ENCODE measurements at places on chromosomes 11 and 22.

- no peak for DNase-seq
These were observed 18.6 kb downstream of the PHLDB1 start for GRCh38 chr11:118625976-118626375.

DNA sequence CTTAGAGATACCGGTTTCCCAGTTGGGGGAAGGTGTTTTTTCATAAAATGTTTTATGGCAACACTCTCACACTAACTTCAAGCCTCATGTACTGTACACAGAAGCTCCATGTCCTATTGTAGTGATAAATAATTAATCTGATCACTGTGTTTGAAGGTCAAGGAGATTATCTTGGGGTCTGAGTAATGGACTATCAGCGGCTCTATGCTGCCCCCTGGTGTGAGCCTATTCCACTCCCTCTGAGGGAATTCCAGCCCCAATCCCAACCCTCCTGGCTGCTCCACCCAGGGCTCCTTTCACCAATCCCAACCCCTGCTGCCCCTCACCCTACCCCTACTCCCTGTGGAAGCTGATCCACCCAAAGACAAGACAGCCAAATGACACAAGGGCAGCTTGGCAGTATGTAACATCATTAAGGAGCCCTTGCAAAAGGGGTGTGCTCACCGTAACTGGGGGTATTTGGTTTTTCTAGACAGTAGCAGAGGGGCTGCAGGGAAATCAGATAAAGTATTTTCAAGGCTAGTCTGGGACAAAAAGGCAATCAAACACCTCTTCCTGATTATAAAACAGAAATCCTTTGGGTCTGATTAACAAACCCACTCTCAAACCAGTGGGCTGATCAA, 22.3 kb downstream of the HPS4 start:
- peak; percentile 44 for DNase-seq

GRCh38 chr11:10155793-10156490, 138.1 kb downstream of the SBF2 start:
- no peak for DNase-seq

DNA sequence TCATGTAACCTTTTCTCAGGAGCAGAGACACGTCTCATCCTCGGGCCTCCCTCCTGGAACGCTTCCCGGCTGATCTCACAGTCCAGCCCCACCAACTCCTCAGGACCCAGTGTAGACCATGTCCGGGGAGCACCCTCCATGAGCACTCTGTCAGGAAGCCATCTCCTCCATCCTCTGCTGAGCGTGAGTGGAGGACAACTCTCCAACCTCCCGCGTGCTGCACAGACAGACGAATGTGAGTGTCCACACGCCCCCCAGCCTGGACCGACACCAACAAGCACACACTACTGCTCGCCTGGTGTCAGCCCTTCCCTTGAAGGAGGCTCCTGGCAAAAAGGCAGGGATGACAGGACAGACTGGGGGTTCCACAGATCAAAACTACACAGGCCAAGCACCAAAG, 86.6 kb downstream of the SHANK2 start:
- no peak for DNase-seq

- no peak for DNase-seq
These were observed 13.2 kb upstream of the SMIM35 start for GRCh38 chr11:118099838-118100556.

DNA sequence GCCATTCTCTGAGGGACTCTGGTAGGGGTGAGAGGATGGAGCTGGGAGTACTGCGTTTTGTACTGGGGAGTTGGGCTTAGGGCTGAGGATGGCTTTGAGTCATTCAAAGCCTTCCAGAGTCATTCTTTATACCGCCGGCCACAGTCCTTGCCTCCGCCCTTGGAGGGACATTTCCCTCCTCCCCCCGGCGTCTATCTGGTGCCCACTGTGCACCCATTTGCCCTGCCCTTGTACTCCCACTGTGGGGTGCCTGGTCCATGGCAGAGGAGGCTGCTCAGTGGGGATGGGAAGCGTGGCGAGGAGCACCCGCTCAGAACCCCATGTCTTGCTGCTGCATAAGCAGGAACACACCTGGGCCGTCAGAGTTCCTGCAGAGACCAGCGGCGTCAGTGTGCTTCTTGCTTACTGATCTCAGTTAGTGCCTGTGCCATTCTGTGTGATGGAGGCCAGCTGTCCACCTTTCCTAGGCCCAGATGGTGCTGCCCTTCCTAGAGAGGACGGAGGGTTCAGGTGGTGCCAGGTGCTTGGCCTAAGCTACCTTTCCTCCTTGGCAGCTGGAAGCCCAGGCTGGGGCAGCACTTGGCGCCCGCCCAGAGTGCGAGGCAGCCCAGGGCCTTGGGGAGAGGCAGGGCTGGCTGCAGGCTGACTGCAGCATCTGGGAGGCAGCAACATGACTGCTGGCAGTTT, 23.3 kb upstream of the TMEM191C start:
- DNase-seq, result no peak

All from GM19239 (cell line).